ENCODE measurements at places on chromosomes 5 and 9.

DNA sequence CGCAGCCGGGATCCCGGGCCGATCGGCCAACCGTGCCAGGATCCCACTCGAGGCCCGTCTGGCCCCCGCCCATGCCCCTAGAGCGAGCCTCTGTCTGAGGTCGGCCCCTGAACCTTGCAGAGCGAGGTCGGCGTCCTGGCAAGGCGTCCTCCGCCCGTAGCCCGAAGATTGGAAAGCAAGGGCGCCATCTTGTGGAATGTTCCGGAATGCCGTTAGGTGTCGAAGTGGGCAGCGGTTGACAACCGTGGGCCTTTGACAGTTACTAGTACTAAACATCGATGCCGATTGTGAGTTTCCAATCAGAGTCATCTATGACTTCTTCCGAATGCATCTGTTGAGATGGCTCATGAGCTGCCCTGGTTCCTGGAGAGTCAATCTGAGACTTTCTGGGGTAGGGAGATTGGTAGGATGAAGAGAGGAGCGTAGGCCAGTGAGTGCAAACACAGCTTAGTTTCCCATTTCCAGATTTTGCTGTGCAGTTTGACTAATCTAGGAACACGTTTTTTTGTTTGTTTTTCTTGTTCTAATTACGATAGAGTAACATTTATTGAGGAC lies 923 bp upstream of the PLK2 start:
- peak; percentile 91 for DNase-seq

GRCh38 chr5:74294231-74294705 lies 346.3 kb downstream of the ENC1 start:
- DNase-seq: no peak

DNA sequence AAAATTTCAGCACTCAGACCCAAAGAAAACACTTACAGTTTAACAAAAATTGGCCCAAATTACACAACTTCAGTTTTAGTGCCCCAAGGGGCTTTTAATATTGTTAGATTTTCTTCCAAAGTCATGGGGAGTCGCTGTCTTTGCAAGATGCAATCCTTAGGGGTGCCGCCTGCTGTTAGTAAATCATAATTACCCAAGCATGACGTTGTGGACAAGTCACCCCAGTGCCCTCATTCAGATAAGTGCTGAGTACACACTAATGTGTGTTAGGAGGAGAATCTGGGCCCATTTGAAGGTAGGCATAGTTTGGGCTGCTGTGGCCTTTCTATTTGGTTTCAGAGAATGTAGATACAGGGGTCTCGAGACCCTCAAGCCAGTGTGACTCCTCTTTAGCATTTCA lies 138.1 kb downstream of the SV2C start:
- DNase-seq: no peak

GRCh38 chr9:76713381-76713780 lies 50.9 kb upstream of the PCA3 start:
- DNase-seq: no peak

DNA sequence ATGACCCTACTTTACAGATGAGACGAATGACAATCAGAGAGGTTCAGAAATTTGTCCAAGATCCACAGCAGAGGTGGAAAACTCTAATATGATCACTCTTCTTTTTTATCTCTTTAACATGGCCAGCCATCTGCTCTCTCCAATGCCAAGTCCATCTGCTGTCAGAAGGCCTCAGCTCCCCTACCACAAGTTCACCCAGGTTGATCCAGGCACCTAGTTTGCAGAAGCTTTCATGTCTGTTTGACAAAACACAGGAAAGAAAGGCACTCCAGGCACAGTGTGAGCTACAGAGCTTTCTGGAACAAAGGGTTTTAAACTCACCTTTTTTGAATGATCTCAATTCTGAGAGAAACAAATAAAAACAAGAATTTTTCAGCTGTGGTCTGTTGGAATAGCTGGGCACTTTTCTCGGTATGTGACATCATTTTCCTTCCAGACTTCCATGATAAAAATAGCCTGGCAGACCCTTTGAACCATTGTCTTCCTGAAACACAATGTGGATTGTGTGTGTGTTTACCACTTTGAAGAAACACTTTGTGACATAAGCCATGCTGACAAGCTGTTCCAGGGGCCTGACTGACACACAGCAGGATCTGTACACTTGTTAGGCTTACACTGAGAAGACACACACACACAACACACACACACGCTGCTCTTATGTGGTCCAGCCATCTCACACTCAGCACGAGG lies 214.3 kb downstream of the AGTPBP1 start:
- no peak for DNase-seq

DNA sequence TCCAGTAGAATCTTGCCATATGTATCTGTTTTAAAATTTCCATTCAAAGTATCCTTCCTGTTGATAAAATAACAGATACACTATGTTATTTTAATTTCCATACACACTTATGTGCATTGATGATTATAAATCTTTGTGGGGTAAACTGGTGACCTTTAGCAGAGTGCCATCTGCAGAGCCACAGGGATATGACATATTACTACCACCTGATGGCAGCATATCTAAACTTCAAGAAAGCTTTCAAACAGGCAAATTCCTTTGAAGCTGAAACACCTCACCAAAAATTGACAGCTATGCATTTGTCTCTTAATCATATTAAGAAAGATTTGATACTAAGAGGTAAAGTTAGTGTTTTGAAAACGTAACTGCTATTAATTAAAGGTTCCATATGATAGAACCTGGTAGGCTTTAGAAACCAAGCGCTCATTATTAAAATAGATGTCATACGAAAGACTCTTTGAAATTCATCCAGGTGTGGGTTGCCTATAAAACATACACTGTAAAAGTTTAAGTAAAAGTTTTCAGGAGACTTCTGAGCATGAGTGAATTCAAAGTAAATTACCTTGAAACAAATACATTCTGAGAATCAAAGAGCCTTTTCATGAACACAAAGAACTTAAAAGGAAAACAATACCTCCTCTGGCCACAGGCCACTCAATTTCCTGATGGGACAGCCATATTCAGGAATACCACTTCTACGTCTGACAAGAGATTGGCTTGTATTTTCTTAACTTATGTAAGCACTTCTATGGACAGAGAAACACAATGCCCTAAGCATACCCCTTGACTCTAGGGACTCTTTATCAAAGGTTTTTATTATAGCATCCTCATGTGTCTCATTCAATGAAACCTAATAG lies 93.3 kb downstream of the KIAA0825 start:
- peak; percentile 44 for DNase-seq

- DNase-seq: no peak
Measured at GRCh38 chr5:74386571-74387334, 253.8 kb downstream of the ENC1 start.

DNA sequence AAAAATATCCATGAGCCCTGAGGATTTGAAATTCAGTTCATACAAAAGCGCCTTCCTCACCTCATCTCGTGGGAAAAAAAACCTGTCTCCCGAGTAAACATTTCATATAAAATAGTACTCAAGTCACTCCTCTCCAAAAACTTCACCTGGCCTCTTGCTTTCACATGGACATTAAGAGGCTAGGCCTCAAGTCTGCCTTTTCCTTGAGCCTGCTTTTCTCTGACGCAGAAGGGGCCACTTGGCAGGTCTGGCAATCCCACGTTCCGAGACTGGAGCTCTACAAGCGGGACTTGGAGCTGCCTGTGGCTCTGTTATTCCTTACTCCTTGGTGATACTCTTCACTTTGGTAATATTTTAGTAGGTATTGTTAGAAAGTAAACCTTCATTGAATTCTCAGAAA lies 26.9 kb upstream of the CKS2 start:
- DNase-seq: no peak

DNA sequence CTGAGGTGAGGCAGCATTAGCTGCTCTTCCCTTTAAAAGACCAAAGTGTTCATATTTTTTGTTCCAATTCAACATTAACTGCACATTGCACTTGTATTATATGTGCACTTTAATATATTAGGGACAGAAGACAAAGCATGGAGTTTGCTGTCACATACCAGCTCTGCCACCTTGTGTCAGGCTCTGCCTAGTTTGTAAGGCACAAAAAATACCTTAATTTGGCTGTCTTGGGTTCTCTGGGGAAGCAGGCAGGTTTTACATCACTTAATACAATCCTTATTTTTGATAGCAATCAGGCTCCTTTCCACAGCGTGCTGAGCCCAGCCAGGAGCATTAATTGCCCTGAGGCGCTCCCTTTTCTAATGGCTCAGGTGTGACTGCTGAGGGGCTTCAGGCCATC lies 131.8 kb downstream of the SCAMP1 start:
- DNase-seq: no peak

GRCh38 chr9:107614765-107615164 lies 125.2 kb upstream of the KLF4 start:
- DNase-seq: no peak

- no peak for DNase-seq
Measured at GRCh38 chr5:74257645-74258313, 382.7 kb downstream of the ENC1 start.

DNA sequence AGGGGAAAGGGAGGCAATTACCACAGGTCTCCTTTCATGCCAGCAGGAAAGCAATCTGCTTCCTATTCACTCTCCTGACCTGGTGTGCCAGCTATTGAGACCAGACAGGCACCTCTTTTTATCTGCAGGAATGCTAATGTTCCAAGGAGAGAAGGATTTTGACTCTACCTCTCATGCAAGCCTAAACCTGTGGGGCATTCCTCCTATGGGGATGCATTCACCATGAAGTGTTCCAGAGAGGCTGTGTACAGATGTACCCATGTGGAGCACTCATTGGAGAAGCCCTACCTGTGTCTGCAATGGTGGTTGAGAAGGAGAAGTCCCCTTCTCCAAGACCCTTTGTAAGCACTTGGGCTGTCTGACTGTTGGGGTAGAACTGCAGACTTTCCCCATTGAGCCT lies 45.4 kb upstream of the EDIL3 start:
- DNase-seq: no peak

GRCh38 chr9:91180240-91180929 lies 181.3 kb downstream of the AUH start:
- DNase-seq: no peak

DNA sequence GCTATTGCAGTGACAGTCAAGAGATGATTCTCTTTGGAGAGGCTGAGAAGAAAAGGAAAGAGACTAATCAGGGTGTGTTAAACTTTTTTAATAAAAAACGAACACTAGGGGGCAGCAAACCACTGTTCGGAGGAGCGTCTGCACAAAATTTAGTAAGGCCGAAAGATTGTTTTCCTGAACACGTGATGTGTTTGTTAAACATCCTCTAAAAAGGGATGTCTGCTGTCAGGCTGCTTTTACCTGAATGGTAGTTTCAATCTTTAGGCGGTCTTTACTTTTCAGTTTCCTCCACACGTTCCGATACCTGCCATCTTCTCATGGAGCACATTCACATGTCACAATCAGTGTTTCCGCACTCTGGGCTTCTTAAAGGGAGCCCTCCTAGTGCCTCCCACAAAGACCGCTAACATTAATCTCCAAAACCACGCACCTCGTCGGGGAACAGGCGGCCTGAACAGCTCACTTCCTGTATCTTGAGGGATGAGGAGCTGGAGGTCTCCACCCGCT lies 125.2 kb downstream of the GPBP1 start:
- peak; percentile 43 for DNase-seq

- no peak for DNase-seq
Measured at GRCh38 chr9:68844631-68845612, 139.9 kb downstream of the PIP5K1B start.

GRCh38 chr5:74630453-74631066 lies 10.0 kb downstream of the ENC1 start:
- no peak for DNase-seq

DNA sequence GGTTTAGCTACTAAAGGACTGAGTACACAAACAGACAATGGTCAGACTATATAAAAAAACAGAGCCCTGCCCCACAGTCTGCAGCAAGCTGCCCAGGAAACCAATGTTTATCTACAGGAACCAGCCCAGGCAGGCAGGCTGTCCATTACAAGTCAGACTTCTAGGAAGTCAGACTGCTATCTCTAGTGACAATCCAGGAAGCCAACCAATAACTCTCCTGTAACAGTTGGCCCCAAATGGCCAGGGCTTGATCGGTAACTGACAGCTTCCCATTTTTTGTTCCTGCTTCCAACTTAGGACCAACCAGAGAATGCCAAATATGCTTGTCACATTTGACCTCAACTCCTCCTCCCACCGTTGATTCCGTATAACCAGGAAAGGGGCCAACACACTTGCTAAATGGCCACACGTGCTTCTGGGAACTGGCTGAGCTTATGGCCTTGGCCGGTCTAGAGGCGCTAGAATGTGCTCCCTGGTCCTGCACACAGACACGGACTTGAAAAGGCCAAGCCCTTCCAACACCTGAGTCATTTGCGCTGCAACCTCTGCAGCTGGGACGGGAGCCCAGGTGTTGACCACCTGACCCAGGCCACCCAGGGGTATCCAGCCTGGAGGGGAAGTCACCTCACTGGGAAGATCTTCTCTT lies 79.6 kb upstream of the CDK20 start:
- no peak for DNase-seq

- DNase-seq: no peak
Measured at GRCh38 chr5:65880496-65881072, 45.8 kb upstream of the ERBIN start.

GRCh38 chr9:71648453-71648852 lies 119.9 kb downstream of the CEMIP2 start:
- DNase-seq: no peak

GRCh38 chr9:113979343-113980127 lies 98.6 kb downstream of the AMBP start:
- no peak for DNase-seq

GRCh38 chr5:132674671-132675506 lies 1.1 kb downstream of the IL4 start:
- no peak for DNase-seq

DNA sequence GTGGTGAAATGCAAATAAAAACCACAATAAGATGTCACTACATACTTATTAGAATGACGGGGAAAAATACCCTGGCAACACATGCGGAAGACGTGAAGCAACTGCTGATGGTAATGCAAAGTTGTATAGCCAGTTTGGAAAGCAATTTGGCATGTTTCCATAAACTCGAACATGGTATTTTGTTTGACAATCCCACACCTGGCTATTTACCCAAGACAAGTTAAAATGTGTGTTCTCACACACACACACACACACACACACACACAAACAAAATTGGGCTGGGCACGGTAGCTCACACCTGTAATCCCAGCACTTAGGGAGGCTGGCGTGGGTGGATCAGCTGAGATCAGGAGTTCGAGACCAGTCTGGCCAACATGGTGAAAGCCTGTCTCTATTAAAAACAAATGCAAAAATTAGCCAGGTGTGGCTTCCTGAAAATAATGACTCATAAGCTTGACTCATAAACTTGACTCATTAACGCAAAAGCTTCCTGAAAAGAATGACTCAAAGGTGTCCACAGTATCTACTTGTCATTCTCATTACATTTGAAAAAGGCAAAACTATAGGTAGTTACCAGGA lies 456.5 kb downstream of the CDH18 start:
- DNase-seq: no peak

- no peak for DNase-seq
Measured at GRCh38 chr9:12826924-12827565, 52.2 kb downstream of the LURAP1L start.

GRCh38 chr5:61332851-61333320 lies 828 bp downstream of the ZSWIM6 start:
- DNase-seq: peak; percentile 56
